Effector memory CD8-positive, alpha-beta T cell (primary cell): ENCODE measurements at places on chromosomes 13 and 19.

- no peak for DNase-seq
Observed at GRCh38 chr19:32251634-32252332, 93.6 kb upstream of the ZNF507 start.

DNA sequence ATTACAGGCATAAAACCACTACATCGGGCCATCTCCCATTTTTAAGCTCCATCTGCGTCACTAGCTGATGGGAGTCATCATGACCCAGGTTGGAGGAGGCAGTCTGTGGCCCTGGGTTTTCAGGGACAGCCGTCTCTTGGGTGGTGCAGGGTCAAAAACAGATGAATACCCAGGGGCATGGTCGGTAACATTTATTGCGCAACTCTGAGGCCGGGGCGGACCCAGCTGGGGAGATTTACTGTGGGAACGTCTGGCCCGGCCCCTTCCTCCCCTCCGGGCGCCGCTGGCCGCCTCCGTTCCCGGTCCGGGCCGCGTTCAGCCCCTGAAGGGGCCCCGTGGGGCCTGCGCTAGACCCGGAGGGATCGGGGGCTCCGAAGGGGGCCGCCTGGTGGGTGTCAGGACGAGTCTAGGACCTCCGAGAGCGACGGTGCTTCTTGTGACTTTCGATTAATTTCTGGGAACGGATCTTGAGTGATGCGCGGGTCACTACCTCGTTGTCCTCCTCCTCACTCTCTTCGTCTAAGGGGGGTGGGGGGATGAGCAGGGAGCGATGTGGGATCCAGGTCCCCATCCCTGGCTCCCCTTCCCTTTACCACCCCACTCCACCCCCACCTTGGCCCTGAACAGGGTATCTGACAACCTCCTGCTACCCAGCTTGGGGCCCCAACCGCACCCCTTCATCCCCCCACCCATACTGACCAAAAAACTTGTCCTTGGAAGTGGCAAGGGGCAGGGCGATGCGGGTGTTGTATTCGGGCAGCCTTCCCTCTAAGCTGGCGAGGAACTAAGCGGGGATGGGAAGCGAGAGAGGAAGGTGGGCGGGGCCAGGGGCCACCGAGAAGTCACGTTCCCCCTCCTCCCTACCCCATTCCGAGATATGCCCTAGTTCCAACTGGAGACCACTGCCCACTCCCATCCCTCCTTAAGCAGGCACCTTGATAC lies 1.6 kb upstream of the RGL3 start:
- no peak for DNase-seq

DNA sequence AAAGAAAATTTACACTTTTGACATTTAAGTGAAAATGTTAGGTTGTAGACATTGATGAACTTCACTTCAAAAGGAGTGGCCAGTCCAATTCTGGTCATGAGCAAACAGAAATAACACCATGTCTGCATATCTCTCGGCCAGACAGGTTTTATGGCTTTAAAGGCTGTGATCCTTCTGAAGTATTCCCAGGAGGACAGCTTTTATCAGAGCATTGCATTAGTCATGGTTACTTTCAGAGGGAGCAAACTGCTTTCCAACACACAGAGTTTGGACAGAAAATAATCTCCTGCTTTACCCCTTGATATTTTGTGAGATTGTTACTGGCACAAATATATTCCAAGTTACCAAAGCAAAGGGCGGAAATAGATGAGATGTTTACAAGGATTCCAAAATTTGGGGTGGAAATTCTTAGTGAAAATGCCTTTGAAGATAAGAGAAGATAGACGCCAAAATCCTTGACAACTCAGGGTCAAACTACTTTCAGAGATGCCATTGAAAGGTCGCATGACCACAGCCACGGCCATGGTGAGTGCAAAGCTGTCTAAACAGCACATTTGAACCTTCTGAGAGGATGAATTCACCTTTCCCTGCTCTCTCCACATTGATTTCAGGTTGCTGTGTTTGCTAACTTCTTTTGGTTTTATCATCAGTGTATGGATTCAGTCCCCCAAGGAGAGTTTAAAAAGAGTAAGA lies 584.5 kb upstream of the SGCG start:
- no peak for DNase-seq

GRCh38 chr19:30047432-30047831 lies 105.4 kb downstream of the URI1 start:
- no peak for DNase-seq
